NCI-H1417 treated with DMSO at 0.1 percent for 48 hours (cell line): ENCODE measurements at places on chromosomes 4 and X.

- DNase-seq: peak; percentile 33
These were observed 46.1 kb downstream of the HTRA3 start for GRCh38 chr4:8315435-8316250.

DNA sequence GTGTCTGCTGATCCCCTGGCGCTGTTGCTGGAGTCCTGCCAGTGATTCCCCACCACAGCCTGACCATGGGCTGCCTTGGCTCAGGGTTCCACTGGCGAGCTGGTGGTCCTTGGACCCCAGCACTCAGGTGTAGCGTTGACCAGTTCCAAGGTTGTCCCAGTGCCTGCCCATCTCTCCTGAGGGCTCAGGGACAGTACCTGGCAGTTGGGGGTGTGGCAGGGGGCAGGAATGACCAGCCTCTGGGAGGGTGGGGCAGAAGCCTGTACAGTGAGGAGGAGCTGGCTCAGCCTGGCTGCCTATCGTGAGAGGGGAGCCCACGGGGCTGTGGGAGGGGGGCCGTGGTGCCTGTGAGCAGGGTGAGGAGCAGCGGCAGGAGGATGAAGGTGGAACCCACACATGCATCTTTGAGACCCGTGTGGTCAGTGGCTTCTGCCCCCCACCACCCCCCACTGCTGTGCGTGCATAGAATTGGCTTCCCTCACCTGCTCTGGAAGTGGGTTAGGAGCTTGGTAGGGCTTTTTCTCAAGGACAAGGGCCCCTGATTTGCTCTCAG is 12.6 kb upstream of the MSANTD1 start:
- DNase-seq: no peak

DNA sequence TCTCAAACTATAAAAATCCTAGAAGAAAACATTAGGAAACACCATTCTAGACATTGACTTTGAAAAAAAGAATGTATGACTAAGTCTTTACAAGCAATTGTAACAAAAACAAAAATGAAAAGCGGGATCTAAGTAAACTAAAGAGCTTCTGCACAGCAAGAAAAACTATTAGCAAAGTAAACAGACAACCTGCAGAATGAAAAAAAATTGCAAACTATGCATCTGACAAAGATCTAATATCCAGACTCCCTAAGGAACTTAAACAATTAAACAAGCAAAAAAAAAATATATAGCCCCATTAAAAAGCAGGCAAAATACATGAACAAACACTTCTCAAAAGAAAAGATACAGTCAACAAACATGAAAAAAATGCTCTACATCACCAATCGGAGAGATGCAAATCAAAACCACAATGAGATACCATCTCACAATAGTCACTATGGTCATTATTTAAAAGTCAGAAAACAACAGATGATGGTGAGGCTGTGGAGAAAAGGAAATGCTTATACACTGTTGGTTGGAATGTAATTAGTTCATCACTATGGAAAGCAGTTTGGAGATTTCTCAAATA is 168.1 kb downstream of the EPHA5 start:
- DNase-seq: no peak

DNA sequence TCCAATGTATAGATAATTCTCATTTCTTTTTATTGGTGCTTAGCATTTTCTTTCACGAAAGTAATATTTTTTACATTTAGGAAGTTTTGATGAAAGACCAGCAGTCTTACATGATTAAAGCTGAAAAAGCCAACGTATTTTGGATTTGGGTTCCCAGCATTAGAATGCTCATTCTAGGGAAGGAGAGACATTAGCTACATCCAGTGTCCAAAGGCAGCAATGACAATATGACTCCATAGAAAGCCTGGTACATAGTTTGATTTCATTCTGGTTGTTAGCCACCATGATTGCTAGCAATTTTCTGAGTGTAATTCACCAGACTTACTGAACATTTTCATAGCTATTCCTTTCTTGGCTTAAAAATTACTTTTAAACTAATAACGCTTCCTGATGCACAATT is 1397.5 kb downstream of the PCDH7 start:
- no peak for DNase-seq

- DNase-seq: no peak
These were observed 10.4 kb downstream of the LAS1L start for GRCh38 chrX:65524139-65524538.

GRCh38 chr4:161382655-161383054 is 781.1 kb downstream of the FSTL5 start:
- DNase-seq: no peak

DNA sequence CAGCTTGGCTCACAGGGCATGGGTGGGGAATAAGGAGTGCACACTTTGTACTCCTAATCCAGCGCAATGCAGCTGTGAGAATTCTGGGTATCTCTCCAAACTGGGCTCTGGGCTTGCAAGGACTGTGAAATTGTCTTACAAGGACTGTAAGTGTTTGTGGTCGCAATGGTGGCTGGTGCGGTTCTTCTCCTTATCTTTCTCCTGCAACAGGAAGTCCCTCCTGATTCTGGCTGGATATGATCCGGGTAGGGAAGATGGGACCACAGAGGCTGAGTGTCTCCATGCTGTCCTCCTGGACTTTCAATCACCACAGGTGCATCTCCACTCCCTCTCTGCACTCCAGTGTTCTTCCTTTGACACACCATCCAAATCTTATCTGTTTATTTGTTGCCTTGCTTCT is 55.7 kb upstream of the GYPE start:
- no peak for DNase-seq

DNA sequence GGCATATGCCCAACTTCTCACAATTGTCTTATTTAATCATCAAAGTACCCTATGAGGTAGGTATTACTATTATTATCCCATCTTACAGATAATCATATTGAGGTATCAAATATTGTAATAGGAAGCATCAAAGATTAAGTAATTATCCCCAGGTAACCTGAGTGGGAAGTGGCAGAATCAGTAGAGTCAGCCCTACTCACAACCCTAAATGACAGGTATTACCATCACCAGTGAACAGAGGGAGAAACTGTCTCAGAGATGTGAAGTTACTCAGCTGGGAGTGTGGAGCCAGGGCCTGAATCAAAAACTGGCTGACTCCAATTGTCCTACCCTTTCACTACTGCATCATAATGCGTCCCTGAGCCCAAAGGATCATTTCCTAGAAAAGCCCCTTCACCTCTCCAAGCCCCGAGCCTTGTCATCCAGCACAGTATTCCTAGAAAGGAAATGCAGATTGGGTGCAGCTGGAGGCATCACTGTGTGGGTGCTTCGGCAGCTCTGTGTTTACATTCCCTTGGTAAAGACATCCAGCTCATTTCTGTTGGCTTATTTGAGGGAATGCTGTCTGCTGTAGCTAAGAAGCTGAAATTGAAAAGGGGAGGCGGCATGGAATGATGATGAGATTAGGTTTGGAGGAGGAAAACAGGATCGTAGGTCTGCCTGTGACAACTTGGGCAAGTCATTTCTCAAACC is 72.8 kb downstream of the DHX15 start:
- DNase-seq: no peak

DNA sequence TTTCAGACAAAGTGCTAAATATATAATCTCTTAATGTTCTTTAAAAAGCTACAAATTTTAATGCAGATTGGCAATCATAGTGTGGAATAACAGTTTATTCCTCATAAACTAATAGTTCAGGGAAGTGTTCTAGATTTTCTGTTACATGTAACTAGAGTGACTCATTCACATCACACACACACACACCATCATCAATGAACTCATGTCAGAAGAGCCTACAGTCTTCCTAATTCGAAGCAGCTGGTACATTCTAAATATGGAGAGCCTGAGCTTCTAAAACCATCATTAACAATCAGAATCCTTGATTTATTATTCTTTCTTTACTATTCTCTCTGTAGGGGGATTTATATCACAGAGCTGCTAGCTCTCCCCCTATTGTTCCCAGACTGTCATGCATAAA is 49.6 kb downstream of the DKK2 start:
- DNase-seq: peak; percentile 86

DNA sequence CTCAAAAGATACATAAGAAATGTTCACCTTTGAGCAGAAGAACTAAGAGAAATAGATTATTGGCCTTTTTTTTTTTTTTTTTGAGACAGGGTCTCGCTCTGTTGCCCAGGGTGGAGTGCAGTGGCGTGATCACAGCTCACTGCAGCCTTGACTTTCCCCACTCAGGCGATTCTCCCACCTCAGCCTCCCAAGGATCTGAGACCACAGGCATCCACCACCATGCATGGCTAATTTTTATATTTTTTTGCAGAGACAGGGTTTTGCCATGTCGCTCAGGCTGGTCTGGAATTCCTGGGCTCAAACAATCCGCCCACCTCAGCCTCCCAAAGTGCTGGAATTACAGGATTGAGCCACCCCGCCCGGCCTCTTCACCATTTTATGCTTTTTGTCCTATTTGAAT is 2.9 kb upstream of the TLR6 start:
- no peak for DNase-seq

GRCh38 chr4:73976716-73977115 is 5.1 kb downstream of the PF4 start:
- no peak for DNase-seq
